T follicular helper cell (primary cell): ENCODE measurements at places on chromosomes 2 and 18.

DNA sequence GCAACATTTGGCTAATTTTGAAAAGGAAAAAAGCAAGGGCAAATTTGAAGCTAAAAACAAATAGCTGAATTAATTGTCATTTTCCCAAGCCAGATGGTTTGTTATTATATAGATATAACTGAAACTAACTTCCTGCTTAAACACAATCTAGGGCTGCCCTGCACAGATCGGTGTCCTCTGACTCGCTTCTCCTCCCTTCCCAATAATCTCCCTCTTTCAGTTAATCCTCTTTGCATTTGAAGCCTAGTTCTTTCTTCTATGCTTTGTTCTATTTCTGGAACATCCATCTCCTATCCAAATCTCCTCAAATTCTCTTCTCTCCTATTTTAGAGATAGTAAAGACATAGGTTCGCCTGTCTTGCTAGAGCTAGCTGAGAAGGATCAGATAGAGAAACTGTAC lies 328.1 kb downstream of the SLC8A1 start:
- DNase-seq: no peak

- no peak for DNase-seq
These were observed 37.3 kb downstream of the CAPN13 start for GRCh38 chr2:30769891-30770462.

- DNase-seq: no peak
These were observed 1.3 kb downstream of the PTMA start for GRCh38 chr2:231709636-231709980.

DNA sequence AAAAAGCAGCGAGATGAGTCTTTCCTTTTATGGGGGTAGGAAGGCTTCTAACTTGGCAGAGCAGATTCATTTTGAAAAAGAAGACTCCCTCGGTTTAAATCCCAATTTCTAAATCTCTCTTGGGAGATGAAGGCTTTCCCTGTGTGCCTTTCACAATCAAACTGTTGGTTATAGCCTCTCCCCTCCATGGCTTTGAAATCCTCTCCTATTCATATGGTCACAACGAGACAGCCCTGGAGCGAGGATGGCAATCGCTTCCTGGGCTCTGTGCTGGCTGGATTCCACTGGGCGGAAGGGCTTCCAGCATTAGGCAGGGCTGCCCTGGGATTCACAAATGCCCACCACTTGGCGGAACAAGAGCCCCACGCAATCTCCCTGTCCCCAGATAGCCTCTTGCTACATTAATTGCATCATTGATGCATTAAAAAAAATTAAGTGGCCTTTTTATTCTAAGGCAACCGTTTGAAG lies 1.6 kb downstream of the CAVIN2 start:
- no peak for DNase-seq

DNA sequence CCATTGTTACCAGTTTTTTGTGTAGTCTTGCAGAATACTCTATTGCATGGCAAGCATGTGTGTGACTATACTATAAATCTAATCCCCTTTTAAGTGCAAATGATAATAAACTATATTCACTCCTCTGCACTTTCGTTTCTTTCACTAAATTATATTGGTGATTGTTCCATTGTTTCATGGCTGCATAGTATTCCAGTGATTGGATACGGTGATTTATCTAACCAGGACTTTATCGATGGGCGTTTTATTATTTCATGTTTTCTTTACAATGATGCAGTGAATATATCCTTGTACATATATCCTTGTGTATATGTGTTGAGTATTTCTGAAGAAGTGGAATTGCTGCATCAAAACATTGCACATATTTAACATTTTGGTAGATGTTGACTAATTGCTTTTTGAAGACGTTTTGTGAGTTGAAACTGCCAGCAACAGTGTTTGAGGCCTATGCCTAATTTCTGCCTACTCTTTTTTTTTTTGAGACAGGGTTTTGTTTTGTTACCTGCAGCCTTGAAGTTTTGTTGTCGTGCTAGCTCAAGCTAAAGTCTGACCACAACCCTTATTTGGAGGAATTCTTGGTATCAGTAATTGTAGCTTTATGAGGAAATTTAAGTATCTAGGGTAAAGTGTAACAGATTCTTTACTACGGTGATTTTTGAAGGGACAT lies 2.7 kb downstream of the MIB1 start:
- DNase-seq: no peak

DNA sequence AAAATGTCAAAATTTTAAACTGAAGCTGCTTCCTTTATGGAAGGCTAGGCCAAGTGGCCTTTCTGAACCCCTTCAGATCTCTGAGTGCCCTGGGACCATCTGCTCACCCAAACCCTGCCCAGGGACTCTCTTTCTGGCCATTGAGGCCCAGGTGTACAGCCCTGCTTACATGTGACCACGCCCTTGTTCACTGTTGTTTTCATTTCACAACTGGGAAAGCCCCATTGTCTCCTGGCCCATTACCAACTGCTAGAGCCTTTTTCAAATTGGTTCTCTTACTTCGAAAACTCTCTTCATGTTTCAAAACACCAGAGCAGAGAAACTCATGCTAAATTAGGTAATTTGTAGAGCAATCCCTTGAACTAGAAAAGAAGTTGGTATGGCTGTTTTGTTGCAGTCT lies 219.5 kb upstream of the TANK start:
- no peak for DNase-seq

GRCh38 chr2:33134086-33134771 lies 187.5 kb downstream of the LTBP1 start:
- DNase-seq: no peak

DNA sequence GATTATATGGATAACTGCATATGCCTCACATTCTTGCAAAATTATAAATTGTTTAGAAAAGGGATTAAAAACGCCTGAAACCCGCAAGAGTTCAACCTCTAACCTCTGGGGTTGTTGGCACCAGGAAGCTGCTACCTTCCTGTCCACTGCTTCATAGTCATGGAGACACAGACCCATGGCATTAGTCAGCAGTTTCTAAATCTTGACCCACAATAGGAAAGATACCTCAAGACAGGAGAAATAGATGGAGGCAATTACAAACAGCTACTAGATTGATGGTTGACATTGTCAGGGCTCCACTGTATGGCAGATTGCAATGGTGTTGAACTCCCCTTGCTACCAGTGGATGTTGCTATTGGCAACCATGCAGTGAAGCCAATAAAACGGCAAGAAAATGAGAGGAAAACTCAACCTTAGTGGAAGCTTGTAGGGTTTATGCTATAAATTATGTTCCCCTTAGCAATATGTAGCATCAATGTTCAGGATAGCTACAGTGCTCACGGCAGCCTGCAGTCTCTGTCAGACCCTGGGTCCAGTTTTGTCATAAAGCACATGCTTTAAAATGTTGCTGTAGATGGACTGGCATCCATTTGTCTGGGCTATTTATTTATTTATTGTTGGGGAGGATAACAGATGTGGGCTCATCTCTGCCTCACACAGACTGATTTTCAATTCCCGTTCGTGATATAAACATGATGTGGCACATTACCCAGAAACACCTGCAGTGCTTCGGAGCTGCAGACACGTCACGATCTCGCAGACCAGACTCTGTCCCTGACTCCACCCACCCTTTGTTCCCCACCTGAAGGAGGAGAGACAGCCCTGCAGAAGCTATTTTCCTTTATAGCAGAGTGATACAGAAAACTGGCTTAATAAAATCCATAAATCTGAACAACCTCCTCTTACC lies 233.4 kb downstream of the AGPS start:
- DNase-seq: no peak

DNA sequence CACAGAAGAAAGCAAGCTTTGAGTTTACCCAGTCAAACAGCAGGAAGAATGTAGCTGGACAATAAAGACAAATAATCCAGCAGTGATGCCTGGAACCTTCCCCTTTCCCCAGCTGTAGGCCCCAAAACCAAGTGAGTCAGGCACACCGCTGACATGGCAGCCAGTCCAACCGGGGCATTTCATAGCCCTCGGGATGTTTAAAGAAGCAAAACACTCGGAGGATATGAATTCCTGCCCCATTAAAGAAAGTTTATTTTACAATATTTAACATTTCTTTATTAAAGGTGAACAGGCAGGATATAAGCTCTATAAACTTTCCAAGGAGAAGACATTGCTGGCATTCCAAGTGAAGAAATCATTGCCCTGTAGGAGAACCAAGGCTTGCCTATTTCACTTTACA lies 507.6 kb upstream of the TNP1 start:
- no peak for DNase-seq

GRCh38 chr18:52536039-52536438 lies 196.0 kb downstream of the DCC start:
- DNase-seq: no peak
